Stimulated activated CD8-positive, alpha-beta memory T cell treated with anti-CD3 and anti-CD28 coated beads, Interleukin-2, amount 100 ng/mL, for 1 hour (primary cell): ENCODE measurements at places on chromosomes 11 and 22.

DNA sequence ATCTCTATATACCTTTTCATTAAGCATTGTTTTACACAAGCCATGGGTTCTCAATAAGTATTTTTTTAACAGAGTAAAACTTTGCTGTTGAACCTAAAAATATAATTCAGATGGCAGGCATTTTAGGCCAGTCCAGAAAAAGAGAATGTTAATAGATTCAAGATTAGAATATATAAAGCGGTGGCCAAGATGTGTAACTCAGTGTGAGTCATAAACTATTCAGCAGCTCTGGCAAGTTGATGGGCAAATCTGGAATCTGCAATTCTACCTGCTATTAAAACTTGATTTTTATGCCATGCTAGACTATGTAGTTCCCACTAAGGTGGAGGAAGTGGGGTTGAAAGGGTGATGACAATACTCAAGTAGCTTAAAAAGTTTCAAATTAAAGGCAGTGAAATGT, 45.4 kb downstream of the CASP12 start:
- DNase-seq = no peak

GRCh38 chr22:48807155-48807554, 1020.5 kb downstream of the BRD1 start:
- DNase-seq = no peak

DNA sequence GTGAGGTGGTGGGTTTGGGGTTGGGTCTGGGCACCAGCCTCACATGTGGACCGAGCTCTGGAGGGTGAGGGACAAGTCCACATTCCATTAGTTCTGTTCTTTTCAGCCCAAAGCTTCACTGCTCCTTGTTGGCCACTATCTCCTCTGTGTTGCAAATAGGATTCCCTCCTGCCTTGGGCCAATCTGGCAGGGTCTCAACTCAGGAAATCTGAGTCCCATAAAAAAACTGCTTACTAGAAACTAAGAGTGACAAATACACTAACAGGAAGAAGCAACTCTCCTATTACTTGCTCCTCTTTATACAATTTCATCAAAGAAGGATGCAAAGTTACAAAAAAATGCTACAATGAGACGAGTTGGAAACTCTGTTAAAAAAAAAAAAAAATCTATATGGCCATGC, 66.2 kb upstream of the CSNK1E start:
- DNase-seq = no peak

GRCh38 chr11:132589791-132590190, 942.5 kb downstream of the OPCML start:
- DNase-seq = no peak

DNA sequence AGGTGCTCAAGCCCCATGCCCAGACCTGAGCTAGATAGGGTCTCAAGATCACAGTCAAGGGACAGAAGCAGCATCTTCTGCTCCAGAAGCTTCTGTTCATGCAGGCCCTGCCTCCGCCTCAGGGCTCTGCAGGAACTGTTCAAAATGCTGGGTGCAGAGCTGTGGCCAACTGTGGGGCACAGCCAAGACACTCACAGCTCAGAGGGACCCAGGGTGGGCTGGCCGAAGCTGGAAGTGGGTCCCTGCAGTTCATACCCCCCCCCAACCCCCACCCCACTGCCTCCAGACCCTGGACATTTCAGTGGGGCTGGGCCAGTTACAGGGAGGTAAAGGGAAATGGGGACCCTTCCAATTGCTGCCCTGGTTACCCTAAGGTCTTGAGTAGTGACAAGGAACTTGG, 129.0 kb downstream of the CRYBB2 start:
- no peak for DNase-seq

DNA sequence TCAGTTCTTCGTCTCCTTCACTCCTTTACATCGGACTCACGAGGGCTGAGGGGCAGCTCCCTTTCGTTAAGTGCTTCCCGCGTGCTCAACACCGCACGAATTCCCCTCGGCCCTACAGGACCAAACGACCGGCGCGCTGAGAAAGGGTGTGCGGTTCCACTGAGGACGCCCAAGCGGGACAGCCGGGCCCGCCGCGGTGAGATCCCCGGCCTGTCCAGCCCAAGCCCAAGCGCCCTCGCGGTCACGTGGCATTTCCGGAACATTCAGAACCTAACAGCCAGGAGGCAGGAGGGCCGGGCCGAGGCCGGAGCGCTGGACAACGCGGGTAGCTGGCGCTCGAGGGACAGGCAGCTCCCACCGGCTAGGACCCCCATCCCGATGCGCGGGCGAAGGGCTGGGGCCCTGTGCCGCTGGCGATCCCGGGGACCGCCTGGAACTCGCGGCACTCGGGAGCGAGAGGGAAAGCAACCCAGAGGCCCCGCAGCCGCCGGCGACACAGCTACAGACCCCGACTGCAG, 737 bp upstream of the STIP1 start:
- no peak for DNase-seq

- DNase-seq = no peak
These were observed 24.4 kb downstream of the QSER1 start for GRCh38 chr11:32916994-32917393.

DNA sequence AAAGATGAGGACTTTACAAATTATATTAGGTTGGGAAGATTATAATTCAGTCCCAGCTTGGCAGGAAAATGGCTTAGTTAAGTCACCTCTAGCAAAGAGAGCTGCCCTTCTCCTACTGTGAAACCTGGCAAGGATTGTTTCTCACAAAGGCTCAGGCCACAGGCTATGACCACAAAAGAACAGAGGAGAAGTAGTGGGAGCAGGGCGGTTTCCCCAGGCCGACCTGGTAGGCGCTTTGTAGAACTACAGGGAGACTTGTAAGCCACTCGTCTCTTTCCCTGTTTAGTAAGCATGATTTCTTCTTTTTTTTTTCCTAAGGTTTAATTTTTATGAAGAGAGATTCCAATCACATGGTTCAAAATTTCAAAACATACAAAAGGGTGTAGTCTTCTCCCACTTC, 4.6 kb downstream of the SNAP29 start:
- no peak for DNase-seq

GRCh38 chr11:72111300-72112142, 974 bp downstream of the ANAPC15 start:
- DNase-seq = no peak

GRCh38 chr22:24703101-24703500, 71.4 kb downstream of the PIWIL3 start:
- DNase-seq = no peak

DNA sequence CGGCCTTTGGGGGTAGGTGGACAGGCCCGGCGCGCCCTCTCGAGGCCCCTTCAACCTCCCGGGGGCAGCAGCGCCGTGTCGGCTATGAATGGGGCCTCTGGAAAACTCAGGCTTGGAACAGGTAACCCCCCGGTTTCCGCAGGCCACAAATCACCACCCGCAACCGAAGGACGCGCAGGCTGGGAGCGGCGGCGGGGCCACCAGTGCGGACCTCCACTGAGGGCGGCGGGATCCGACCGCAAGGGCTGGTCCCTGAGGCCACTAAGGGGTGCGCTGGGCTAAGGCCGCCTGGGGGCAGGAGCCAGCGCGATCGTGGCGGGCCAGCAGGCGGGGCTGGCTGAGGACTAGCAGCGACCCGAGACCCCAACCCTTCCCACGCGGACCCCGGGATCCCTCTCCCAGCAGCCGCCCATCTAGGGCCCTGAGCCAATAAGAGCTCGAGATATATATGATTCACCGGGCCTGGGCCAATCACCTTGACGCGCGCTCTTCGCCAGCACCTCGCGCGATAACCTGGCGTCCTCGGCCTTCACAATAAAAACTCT, 609 bp upstream of the ATF4 start:
- DNase-seq = peak; percentile 93

DNA sequence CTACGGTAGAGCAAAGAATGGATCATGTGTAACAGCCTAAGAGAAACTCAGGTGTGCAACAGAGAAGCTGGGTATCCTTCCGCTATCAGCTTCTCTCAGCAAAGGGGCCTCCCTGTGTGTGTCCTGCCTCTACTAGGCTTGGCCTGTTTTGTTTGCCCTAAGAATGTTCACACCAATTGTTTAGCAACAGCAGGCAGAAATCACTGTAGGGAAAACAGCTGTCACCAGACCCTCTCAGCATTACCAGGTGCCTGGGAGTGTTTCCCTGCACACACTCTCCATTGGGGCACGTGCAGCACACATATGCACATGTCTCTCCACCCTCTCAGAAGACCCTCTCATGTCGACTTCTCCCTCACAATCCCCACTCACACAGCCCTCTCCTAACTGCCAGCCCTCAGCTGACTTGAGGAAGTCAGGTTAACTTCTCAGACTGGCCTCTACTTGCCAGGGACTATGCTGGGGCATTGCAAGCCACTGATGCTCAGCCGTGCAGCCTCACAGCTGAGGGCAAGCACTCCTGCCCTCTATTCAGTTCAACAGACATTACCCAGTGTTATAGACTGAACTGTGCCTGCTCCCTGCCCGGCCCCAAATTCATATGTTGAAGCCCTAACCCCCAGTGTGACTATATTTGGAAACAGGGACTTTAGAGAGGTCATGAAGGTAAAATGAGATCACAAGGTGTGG, 97.6 kb downstream of the TRIM29 start:
- no peak for DNase-seq

DNA sequence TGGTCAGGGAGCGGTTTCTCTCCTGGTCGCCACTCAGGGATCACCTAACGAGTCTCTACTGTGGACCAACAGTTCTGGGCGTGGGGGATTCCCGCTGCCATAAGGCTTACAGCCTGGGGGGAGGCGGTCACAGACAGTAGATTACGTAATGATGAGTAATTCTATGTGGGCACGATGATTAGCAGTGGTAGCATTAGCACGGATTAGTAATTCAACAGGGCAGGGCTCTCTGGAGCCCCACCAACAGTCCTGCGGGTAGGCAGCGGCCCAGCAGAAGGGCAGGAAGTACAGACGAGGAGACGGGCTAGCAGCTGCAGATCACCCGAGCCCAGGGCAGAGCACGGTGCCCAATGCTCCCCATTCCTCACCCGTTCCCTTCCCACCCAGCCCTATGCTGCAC, 3.6 kb downstream of the SHISAL1 start:
- DNase-seq = no peak

DNA sequence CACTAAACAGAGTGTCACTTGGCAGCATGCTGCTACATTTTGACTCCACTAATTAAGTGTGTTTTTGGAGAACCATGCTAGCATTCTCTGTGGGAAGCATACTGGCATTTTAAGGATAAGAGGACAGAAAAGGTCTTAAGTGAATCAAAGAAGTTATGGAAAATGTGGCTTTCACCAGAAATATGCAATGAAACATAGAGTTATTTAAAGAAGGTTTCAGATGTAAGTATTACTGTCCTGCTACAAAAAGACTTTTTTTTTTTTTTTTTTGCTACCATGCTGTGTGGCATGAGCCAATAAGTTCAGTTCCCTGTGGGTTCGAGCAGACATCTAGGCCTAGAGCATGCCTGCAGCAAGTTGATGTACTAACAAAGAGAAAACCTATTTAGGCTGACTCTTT, 187.6 kb downstream of the MSANTD4 start:
- DNase-seq = no peak

- no peak for DNase-seq
These were observed 97.2 kb downstream of the PIWIL4 start for GRCh38 chr11:94664346-94664745.
